Brain pericyte (primary cell): ENCODE measurements at places on chromosomes 6 and 20.

GRCh38 chr6:163825033-163825432 is 410.5 kb downstream of the QKI start:
- DNase-seq, result no peak

DNA sequence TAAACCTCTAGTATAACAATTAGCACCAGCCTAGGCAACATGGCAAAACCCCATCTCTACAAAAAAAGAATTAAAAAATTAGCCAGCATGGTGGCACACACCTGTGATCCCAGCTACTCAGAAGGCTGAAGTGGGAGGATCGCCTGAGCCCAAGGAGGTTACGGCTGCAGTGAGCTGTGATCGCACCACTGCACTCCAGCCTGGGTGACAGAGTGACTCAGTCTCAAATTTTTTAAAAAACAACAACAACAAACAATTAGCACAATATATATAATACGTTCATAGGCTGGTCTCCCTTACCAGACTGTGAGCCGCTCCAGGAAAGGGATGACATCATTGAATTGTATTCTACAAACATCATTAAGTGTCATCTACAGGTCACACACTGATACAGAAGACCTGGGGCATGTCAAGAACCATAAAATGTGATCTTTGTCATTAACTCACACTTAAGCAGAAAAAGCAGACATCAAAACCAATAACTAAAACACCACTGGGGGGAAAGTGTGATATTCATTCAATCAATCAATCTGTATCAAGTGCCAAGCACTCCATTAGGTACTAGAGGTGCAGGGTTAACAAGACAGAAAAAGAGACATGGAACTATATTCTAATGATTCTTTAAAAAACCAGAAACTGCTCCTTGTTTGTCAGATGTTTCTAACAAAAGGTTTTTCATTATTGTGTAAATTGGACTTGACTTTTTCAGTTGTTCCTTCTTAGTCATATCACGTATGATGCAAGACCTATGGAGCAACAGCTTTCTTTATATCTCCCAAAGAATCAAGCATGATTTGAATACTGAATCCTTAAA is 17.8 kb downstream of the MAP3K5 start:
- no peak for DNase-seq

DNA sequence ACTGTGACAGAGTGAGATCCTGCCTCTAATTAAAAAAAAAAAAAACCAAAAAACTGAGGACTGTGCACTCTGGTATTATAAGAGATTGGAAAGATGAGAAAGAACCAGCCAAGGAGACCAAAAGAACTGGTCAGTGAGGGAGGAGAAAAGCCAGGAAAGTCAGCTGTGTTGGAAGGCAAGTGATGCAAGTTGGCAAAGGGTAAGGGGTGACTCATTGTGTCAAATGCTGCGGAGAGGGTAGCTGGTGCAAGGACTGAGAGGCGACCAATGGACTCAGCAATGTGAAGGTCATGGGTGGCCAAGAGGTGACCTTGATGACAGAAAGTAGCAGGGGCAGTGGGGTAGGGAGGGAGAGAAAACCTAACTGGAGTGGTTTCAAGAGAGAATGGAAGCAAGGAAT is 27.4 kb upstream of the LRRN4 start:
- no peak for DNase-seq

DNA sequence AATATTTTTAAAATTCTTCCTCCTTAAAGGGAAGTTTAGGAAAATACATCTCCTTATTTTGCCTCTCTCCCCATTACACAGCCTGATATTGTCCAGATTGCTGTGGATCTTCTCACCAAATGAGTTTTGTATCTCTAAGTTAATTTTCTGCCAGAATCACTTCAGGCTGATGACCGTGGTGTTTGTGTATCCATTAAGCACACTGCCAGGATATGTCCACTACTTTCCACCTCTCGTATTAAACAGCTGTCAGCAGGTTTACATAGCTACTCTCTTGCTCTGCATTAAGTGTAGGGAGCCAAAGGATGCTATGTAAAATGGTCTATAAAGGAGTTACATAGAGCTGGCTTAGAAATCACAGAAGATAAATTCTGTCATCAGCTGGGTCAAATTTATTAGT is 201.1 kb downstream of the ZFAND3 start:
- no peak for DNase-seq

DNA sequence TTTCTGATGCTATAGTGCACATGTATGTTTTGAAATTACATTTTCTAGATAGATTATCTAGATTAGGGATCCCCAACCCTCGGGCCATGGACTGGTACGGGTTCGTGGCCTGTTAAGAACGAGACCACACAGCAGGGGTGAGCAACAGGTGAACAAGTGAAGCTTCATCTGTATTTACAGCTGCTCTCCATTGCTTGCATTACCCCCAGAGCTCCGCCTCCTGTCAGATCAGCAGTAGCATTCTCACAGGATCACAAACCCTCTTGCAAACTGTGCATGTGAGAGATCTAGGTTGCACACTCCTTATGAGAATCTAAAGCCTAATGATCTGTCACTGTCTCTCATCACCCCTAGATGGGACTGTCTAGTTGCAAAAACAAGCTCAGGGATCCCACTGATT is 10.4 kb downstream of the CEP57L1 start:
- DNase-seq, result no peak
